NCI-H82 (cell line): ENCODE measurements at places on chromosomes 3 and 15.

GRCh38 chr3:56799251-56799882 is 2.4 kb downstream of the ARHGEF3 start:
- peak; percentile 72 for DNase-seq

DNA sequence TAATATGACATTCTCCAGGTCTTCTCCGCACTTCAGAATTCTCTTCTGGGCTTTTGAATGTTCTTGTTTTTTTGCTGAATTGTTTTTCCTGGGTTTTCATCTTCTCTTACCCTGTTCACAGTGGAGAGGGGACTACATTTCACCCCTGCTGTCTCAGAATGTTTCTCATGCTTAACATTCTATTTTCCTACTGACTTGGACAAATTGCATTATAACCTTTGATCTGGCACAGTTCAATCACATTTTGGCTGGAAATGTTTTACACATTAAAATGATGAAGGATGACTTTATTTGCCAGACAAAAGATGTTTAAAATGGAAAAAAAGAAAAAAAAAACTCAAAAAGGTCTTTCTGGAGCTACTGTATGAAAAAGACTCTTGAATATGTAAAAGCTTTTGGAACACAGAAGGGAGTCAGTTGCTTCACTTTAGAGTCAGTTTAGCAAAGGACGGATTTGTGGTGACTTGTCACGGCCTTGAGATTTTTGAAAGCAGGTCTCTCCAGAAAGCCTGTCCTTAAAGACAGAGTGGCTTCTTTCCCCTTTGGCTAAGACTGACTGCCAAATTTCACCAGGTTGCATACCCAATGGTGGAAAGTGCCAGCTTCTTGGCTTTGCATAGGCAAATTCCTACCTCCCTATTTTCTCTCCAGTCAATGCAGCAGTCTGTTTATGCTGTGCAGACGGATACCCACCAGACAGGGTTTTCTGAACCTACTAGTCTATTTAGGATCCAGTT is 401.0 kb upstream of the TBL1XR1 start:
- no peak for DNase-seq

- DNase-seq = no peak
Observed at GRCh38 chr3:112633191-112633590, 7.8 kb downstream of the CCDC80 start.

DNA sequence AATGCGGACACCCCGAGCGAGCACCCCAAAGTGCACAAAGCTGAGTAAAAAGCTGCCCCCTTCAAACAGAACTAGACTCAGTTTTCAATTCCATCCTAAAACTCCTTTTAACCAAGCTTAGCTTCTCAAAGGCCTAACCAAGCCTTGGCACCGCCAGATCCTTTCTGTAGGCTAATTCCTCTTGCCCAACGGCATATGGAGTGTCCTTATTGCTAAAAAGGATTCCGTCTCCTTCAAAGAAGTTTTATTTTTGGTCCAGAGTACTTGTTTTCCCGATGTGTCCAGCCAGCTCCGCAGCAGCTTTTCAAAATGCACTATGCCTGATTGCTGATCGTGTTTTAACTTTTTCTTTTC is 5.3 kb downstream of the BHLHE40 start:
- DNase-seq = peak; percentile 30

DNA sequence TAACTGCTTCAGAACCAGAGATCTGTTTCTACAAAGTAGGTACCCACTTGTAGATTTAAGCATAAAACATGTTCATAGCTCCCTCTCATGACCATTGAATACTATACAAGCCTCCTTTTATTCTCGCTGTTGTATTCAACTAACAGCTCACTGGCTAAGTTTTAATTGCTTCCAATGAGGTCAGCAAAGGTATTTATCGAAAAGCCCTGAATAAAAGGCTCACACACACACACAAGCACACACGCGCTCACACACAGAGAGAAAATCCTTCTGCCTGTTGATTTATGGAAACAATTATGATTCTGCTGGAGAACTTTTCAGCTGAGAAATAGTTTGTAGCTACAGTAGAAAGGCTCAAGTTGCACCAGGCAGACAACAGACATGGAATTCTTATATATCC is at the start of gene FGF7:
Gene FGF7 (plus strand): TSS at position 222 of the 400 bp plus-strand sequence. CDS start 1,056 bp downstream, outside the sequence.
- DNase-seq = peak; percentile 3
